ENCODE measurements at places on chromosomes 2 and 18.

DNA sequence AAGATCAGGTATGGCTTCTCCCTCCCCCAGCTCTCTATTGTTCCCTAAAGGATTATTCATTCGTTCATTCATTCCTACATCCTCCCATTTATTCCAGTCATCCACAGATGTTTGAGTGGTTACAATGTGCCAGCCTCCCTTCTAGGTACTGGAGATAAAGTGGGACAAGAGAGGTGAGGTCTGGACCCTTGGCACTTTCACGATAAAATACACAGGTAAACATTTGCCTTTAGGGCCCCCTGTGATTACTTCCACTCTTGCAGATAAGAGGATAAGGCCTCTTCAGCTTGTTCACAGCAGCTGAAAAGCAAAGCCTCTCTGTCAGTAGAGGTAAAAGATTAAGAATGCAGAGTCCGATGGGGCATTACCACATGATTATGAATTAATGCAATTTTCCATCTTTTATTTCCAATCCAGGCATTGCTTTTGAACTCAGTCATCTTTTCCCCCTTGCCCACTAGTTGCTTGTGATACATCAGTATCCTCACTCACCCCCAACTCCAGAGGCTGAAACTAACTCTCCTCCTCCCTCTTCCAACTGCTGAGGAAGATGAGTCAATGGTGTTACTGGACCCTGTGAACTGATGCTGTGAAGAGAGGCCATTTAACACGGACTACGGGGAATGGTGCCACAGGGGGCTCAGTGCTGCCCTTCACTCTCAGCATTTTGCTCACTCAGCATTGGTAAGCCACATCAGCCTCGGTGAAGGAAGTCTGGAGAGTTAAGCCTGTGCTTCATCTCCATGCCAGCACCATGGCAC is 1.1 kb upstream of the DPP4 start:
- no peak for DNase-seq

- peak; percentile 2 for DNase-seq
These were observed 557.6 kb upstream of the FANCL start for GRCh38 chr2:58798676-58799208.

- no peak for DNase-seq
These were observed 30.8 kb upstream of the AAK1 start for GRCh38 chr2:69674316-69674670.

GRCh38 chr2:157735532-157735931 is 106.9 kb upstream of the ACVR1C start:
- no peak for DNase-seq

GRCh38 chr2:202479090-202479489 is 103.0 kb downstream of the BMPR2 start:
- no peak for DNase-seq

DNA sequence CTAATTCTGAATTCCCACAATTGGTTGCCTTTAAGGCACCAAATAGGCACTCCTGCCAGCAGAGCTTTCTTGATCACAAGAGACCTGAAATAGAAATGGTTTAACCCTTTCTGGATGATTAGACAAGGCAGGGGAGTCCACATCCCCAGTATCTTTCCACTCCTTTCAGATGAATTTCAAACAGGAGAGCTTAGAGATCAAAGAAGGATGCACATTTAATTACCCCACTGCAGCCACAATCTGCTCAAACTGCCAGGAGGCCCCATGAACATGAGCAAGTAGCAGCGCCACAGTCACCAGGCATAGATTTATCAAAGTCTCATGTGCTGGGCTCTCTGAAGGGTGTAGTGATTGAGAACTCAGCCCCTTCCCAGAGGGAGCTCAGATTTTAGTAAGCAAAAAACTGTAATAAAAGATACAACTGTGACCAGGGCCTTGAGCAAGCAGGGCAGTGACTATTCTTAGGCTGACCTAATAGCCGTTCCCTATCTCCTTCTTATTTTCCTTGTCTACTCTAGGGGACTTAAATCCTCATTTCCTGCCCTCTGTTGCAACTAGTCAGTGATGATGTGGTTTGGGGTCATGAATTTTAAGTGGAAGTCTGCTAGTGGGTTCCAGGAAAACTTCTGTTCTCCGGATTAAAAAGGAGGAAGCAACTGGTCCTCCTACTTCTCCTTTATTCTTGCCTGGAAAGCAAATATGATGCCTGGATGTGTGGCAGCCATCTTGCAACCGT is 53.7 kb downstream of the SLC4A3 start:
- DNase-seq, result no peak

DNA sequence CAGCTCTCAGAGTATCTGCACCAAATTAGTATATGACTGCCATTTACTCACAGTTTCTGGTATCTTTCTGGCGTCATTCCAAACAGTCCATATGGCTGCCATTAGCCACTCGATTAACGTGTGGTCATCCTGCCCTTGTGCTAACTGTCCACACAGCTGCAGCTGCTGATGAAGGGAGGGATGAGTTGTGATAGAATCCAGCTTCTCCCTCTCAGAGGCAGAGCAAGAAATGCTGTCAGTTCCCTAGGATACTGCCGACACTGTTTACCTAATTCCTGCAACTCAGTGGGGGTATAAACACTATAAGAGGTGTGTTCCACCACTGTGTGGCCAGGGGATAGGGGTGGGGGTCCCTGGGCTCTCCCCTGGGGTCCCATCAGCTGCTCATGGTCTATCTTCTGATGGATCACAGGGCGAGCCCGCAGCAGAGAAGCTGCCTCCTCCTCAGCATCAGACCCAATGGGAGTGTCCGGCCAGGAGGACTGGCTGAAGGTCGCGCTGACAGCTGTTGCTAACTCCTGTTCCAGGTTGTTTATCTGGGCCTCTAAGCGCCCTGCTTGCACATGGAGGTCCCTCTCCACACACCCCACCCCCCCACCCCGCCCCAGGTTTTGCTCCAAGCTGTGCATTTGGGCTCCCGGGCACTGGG is 17.3 kb upstream of the KLHL23 start:
- DNase-seq, result no peak

DNA sequence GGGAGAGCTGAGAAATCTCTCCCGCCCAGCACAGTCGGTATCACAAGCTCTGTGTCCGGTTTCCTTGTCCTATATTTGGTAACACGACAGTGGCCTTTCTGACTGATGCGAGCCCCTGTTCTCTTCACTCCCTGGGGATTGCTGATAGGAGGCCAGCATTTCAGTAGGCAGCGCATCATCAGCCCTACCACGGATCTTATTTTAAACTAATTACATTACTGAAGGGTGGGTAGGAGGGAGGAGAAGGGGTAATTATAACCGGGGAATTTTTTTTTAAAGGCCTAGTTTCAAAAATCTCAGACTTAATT is 125.6 kb upstream of the LGALSL start:
- DNase-seq, result no peak

GRCh38 chr2:232871418-232871834 is 1.4 kb downstream of the SNORC start:
- DNase-seq, result no peak

DNA sequence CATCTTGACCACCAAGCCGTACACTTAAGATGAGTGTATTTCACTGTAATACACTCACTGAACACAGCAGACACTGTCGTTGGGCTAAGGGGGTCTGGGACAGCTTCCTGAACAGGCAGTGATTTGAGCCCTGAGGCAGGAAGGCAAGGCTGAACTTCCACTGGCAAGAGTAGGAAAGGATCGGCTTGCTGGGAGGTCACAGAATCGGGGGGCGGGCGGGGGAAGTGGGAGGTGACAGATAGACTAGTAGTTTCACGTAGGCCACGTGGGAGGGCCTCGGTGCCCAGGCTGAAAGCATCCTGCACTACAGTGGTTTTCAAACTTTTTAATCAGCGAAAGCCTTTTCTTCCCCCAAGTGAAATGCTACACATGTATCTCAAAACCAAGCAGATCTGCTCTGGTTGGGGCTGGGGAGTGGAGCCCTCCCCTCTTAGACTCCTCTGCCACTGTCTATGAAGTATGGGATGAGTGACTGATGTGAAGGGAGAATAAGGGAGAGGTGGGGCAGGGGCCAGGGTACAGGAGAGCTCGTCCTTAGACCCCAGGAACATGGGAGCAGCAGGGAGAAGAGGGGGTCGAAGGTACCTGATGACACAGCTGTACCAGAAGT is 8.6 kb downstream of the PARD6G start:
- DNase-seq, result no peak

GRCh38 chr18:52813635-52814416 is 473.8 kb downstream of the DCC start:
- DNase-seq, result no peak

GRCh38 chr2:53880756-53881155 is 21.0 kb upstream of the GPR75 start:
- DNase-seq, result no peak

DNA sequence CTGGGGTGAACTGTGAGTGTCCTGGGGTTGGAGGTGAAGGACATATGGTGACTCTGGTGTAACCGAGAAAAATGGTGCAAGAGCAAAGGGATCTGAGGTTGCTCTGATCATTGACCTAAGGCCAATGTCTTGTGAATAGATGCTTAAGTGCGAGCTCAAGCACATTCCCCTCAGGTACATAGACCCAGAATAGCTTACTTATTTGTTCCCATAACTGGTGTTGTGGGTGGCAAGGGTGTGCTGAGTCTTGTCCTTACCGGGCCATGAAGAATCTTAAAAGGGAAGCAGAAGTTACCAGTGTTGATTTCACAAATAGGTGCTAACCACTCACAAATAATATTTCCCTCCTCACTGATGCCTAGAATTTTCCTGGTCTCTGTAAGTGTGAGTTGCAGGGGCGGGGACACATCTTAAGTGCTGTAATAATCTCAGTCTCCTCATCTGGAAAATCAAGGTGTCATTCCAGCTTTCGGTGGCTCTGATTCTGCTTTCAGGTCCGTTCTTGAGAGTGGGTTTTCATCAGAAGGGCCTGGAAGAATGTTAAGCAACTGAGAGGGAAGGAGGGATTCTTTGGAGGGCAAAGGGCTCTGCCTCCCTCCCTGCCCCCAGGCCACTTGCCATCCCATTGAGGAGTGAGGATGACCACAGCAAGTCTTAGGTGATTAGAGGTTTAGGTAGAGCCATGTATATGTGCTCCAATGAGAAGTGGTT is 54.9 kb downstream of the LIPG start:
- no peak for DNase-seq

GRCh38 chr2:226655871-226656270 is 143.7 kb downstream of the IRS1 start:
- no peak for DNase-seq

GRCh38 chr2:219086196-219086595 is 25.5 kb upstream of the IHH start:
- DNase-seq, result no peak

GRCh38 chr2:65630643-65631042 is 198.2 kb upstream of the SPRED2 start:
- no peak for DNase-seq

- no peak for DNase-seq
These were observed 232.8 kb upstream of the ATP5MC3 start for GRCh38 chr2:175414191-175414881.

- no peak for DNase-seq
These were observed 53.7 kb upstream of the PARD3B start for GRCh38 chr2:204491528-204491927.

GRCh38 chr2:217873371-217873770 is 129.4 kb downstream of the TNS1 start:
- DNase-seq, result no peak

GRCh38 chr2:69693775-69694450 is 48.0 kb upstream of the ANXA4 start:
- DNase-seq, result no peak

DNA sequence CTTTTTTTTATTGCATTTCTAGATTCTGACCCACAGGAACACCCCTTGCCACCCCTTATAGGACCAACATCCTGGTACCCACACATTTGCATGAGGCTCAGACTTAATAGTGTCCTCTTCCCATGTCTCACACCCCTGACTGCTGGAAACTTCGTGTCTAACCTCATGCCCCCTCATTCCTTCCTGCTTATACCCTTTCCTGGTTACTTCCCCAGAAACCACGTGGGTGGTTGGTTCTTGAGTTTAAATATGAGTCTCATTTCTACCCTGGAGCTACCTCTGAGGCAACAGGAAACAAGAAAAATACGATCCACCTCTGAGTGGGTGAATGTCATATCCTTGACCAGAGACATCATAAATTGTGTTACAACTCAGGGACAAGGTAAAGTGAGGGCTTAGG is 1.6 kb downstream of the TNP1 start:
- no peak for DNase-seq

DNA sequence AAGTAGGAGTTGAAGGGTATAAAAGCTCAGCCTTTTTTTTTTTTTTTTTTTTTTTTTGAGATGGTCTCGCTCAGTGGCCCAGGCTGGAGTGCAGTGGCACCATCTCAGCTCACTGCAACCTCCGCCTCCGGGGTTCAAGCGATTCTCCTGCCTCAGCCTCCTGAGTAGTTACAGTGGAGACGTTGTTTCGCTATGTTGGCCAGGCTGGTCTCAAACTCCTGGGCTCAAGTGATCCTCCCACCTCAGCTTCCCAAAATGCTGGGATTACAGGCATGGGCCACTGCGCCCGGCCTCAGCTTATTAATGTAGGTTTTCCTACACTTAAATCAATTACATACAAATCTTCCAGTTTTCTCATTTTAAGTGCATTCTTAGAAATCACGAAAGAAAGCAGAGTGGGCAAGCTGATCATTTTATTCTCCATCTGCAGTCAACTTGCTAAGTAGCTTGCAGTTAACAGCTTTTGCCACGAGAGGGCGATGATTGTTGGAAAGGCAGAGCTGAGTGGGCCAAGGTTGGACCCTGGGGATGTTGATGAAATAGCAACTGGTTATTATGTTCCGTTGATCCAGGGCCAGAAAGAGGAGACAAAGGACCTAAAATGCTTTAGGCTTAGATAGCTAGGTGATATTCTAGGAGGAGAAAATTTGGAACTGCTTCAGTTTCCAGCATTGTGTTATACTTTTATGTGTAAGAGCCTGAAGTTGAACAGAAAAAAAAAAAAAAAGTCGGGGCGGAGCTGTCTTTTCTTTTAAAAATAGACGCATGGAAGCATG is 234.4 kb upstream of the EPAS1 start:
- DNase-seq, result peak; percentile 41

GRCh38 chr2:61165946-61166345 is 4.0 kb downstream of the C2orf74 start:
- no peak for DNase-seq

DNA sequence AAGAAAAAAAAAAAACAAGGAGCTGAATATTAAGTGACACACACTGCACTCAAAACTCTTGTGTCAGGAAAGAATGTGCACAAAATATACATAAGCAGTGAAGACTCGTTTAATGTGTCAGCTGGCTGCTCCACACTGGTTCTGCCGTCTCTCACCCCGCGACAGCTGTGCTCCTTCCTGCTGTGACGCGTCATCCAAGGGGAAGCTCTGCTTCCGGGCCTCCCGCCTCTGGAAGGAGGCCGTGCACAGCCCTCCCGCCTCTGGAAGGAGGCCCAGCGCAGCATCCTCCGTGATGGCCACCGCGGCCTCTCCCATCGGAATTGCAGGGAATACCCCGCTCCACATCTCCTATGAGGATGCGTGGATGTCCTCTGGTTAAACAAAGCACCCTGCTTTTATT is 151.0 kb downstream of the HDAC4 start:
- no peak for DNase-seq

- no peak for DNase-seq
These were observed 15.2 kb downstream of the SAP130 start for GRCh38 chr2:128012698-128013097.

GRCh38 chr2:157245846-157246764 is 11.4 kb upstream of the GALNT5 start:
- no peak for DNase-seq

Measured in NCI-H2029 treated with DMSO at 0.1 percent for 48 hours (cell line).